ENCODE measurements at places on chromosomes 16 and 17.
A peak's percentile ranks its signal among the peaks of the same experiment; 100 is the strongest.

- DNase-seq = no peak
Observed at GRCh38 chr16:88467541-88467944, 14.5 kb downstream of the ZFPM1 start.

- DNase-seq = peak; percentile 89
Observed at GRCh38 chr16:75433732-75434413, 570 bp upstream of the CFDP1 start.

DNA sequence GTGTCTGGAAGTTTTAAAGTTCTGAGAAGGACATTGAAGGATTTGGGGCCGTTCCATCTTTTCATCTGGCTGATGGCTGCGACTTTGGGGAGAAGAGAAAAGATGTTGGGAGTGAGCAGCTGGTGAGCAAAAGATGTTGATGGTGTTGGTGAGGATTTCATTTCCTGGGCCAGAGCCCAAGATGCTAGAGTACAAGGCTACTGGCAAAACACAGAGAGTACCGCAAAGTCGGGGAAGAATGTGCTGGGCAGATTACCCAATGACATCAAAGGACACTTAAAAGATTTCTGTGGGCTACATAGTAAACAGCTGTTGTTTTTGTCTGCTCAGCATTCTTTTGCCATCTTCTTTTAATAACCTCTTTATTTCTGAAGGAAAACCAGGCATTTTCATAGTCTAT is 49.4 kb upstream of the GAS7 start:
- peak; percentile 28 for DNase-seq

GRCh38 chr17:2436316-2436905 is 35.6 kb upstream of the MNT start:
- DNase-seq = no peak

DNA sequence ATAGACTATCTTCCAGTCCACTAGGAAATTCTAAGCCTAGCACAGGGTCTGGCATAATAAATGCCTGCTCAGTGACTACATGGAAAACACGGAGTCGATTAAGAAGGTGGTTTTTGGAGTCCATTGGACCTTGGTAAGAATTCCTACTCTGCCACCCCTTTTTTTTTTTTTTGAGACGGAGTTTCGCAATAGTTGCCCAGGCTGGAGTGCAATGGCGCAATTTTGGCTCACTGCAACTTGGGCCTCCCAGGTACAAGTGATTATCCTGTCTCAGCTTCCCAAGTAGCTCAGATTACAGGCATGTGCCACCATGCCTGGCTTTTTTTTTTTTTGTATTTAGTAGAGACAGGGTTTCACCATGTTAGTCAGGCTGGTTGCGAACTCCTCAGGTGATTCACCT is 123.2 kb downstream of the HS3ST2 start:
- no peak for DNase-seq
